Stimulated activated CD8-positive, alpha-beta memory T cell treated with anti-CD3 and anti-CD28 coated beads, Interleukin-7, amount 100 ng/mL, for 48 hours (primary cell): ENCODE measurements at places on chromosomes 12 and 14.

DNA sequence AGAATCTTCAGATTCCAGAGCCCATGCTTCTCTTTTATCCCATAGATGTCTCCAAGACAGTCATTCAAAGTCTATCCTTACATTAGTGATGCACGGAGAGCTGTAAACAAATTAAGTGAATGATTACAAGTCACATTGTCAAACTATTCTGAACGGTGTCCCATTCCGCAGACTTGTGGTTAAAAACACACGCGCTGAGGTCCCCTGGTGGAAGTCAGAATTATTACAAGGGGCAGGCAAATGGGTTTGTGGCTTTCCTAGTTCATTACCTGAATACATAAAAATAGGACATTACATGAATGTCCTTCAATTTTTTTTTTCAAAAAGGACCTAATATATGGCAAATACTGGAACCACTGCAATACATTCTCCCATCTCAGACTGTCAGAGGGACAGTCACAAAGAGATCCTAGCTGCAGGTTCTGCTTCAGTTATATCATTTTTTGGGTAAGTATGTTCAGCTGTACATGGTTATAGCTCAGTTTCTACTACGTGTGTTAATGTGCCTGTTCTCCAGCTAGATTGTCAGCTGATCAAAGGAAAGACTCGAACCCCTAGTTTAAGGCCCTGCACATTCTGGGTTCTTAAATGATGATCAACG lies 53.1 kb upstream of the STON2 start:
- DNase-seq = no peak

DNA sequence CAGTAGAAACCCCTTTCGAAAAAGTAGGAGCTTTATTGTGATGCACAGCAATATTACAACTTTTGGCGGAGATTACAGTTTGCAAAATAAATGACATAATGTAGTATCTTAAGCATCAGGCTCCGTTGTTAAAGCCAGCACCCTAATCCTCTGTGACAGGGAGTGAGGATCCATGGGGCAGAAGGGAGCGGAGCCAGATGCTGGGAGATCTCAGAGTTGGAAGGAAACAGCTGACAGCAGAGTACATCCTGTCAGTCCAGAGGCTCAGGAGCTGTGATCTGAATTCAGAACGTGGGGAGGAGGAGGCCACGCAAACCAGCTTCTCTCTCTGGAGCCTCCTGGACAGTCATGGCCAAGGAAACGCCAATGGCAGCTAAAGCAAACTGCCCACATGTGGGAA lies 55.7 kb downstream of the TMTC1 start:
- DNase-seq = no peak

DNA sequence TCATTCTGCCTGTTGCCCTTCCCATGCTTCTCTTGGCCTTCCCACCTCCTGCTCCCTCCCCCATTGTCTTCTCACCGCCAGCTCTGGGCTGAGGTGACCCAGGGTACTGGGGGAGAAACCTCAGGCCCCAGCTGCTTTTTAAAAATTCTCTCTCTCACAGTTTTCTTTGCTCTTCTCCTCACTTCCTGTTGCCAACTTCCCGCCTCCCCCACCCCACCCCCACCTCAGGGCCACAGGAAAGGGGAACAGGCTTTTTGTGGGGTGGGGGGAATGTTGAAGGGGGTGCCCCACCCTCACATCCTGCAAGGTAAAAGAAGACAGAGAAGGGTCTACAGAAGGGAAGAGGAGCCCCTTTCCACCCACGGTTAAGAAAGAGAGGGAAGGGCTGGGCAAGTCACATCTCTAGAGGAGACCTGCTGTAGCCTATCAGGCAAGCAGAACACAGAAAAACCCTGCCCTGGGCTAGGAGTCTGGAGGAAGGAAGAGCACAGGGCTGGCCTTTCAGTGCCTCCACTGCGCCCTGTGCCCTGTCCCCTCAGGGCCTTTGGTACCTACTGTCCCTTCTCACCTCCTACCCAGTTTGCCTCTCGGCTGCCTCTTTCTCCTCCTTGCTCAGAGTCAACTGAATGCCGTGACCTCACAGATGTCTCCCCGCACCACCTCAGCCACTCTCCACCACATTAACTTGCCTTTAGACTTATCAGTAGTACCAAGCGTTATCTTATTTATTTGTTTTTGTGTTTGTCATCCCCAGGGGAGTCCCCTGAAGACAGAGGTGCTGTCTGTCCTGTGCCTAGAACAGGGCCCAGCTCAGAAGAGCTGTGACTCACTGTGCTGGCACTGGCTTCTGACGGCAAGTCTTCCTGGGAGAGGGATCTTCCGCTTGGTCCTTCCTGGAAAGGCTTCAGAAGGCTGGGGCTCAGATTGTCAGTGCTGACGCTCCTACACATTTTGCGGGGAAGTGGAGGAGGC lies 1.7 kb downstream of the ARHGAP9 start:
- no peak for DNase-seq

DNA sequence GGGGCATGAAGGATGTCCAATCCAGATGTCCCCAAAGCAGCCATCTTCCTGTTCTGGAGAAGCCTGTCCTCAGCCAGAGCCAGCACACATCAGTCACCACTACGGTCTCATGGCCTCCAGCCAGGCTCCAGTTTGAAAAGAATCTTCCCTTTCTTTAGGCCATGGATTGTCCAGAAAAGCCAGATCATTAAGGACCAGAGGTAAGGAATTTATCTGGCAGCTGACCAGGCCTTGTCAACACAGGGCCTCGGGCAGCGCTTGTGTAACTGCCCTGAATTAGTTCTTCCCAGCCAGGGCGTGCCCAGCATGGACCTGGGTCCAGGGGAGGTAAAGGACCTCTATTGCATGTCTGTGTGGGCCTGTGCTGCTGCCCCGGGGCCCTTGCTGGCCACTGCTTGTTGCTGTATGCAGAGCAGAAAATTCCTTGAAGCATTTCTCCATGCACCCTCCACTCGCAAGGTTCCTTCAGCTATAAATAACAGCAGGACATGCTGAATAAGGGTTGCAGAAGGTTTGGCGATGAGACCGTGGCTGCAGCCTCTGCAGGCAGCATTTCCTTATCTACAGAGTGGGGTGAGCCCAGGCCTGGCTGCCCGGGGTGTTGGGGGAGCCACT lies 21.7 kb upstream of the VPS37B start:
- DNase-seq = no peak

DNA sequence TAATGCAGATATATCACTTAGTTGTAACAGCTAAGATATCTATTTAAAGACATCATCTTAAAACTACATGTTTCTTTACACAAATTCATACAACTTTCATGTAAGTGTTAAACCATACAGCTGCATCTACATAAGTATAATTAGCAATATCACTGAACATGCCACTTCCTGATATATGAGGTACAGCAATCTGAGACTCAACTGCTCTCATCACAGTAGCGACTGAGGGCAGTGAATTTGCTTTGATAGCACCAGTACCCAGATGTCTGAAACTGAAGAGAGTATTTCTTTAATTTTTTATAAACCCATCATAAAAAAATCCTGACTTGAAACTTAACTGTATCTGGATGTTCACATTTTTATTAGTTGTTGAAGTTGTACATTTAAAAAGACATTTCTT lies 34.7 kb upstream of the NUAK1 start:
- DNase-seq = no peak

- no peak for DNase-seq
These were observed 18.1 kb downstream of the WNK1 start for GRCh38 chr12:770479-770878.

- DNase-seq = no peak
These were observed 36.5 kb downstream of the TRIM9 start for GRCh38 chr14:51058382-51058781.

DNA sequence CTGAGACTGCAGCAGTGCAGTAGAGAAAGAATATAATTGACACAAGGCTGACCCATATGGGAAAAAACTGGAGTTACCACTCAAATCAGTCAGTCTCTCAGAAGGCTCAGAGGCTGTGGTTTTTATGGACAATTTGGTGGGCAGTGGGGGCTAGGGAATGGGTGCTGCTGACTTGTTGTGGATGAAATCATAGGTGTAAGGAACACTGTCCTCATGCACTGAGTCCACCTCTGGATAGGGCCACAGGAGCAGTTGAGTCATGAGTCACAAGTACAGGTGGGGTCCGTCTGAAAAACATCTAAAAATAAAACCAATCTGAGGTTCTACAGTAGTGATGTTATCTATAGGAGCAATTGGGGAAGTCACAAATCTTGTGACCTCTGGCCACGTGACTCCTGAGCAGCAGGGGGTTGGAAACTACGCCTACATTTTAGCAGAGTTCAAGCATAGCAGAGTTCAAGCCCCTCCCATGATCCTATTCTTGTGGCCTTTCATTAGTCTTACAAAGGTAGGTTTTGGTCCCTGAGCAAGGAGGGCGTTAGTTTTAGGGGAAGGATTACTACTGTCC lies 18.1 kb upstream of the SGPP1 start:
- no peak for DNase-seq

- DNase-seq = no peak
These were observed 1.2 kb upstream of the SRGAP1 start for GRCh38 chr12:63843254-63843720.

DNA sequence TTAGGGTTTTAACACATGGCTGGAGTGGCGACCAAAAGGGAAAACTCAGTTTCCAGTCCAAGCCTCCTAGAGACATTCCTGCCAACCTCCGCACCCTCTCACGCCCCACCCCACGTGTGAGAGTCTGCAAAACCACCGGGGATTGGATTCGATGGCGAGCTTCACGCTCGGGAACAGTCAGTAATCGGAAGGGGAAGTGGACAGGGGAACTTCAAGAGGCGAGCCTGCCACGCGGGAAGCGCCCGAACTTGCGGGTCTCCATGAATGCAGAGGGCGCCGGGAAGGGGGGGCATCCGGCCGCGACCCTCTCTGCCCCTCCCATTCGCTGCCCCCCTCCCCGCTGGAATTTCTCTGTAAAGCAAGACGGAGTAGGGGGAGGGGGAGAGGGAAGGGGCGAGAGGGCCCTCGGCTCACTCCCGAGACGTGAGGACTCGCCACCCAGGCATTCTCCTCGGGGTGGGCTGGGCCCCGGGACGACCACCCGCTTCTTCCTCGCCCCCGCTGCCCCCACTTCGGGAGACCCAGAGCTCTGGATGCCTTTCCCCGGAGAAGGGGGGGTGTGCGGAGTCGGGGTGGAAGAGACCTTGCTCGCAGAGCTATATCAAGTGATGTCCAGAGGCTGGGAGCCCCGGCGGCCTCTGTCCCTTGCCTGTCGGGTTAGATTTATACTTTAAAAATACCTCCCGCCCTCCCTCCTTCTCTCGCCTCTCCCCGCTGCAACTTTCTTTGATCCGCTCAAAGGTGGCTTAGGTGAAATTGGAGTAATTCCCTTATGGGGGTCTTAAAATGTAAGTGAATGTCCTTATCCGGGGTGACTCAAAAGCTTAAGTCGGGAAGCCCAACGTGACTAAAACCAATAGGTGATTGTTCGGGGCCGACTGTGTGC lies 2.5 kb upstream of the CCND2 start:
- no peak for DNase-seq

- no peak for DNase-seq
These were observed 7.8 kb downstream of the LHX5 start for GRCh38 chr12:113463746-113464451.

DNA sequence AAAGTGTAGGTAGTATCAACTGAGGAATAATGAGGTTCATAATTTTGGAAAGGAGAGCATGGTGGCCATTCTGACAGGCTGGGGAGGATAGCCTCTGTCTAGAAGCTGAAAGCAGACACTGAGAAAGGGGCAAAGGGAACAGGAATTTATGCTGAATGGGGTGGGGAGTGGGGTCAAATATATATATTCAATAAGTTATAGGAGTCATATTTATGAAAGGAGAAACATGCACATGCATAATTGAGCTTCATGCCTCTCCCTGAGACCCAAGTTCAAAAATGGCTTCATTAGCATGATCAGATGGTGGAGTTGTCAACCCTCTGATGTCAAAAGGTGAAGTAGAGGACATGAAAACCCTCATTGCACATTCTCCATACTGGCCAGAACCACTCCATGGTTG lies 33.9 kb upstream of the ARID2 start:
- no peak for DNase-seq

DNA sequence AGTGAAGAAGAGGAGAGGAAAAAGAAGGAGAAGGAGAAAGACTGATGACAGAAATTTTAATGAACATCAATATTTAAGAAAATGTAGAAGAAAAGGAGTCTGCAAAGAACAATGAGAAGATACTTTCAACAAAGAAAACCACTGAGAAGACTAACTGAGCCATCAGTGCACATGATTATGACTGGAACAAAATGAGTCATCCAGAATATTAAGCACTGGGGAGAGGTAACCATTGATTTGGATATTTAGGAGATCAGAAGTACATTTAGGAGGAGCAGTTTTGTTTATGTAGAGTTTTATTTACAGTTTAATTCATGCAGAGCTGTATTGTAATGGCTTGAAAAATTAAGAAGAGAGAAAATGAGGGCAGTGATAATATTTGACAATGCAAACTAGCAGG lies 159.1 kb downstream of the C12orf50 start:
- no peak for DNase-seq

GRCh38 chr12:20024194-20024593 lies 344.1 kb upstream of the PDE3A start:
- no peak for DNase-seq

- no peak for DNase-seq
These were observed 66.3 kb downstream of the ZNF664 start for GRCh38 chr12:124039276-124039675.

- DNase-seq = no peak
These were observed 106.2 kb upstream of the CCDC91 start for GRCh38 chr12:28083840-28084678.

DNA sequence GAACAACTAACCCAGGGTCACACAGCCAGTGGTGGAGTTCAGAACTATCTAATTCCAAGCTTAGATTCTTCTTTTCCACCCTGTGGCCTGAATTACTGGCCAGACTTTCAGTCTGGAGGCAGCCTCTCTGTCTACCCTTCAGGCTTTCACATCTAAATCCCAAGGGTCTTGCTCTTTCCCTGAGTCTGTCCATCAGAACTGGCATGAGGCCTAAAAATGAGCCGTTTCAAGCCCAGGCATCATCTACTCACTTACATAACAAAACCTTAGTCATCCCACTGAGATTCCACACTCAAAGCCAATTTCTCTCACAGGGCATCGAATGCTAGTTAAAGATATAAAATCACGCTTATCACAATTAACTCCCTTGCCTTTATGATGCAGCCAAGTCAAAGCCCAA lies 1.3 kb upstream of the PTGDR start:
- no peak for DNase-seq

GRCh38 chr12:12392413-12392812 lies 35.5 kb downstream of the BORCS5 start:
- DNase-seq = no peak

DNA sequence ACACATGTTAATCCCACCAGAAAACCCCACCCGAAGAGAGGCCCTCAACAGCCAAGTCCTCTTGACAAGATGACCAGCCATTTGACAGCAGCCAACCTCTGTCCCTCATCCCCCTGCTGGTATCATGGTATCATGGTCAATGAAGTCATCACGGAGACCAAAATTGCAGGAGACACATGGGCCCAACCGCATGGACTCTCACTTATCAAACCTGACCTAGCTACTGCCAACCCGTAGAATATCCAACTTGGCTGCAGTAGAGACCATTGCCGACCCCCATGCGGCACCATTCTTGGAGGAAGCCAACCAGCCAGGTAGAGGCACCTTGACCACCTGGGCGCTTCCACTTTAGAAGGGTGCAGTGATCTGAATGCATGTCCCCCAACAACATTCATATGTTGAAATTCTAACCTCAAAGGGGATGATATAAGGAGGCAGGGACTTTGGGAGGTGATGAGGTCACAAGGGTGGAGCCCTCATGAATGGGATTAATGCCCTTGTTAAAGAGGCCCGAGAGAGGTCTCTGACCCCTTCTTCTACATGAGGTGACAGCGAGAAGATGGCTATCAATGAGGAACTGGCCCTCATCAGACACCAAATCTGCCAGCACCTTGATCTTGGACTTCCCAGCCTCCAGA lies 33.3 kb downstream of the DIO3 start:
- DNase-seq = no peak
